Adipocyte (in vitro differentiated cells): ENCODE measurements at places on chromosomes 13 and 19.
A peak's percentile ranks its signal among the peaks of the same experiment; 100 is the strongest.

- DNase-seq, result peak; percentile 51
Measured at GRCh38 chr13:40668335-40668734, 1.9 kb upstream of the FOXO1 start.

DNA sequence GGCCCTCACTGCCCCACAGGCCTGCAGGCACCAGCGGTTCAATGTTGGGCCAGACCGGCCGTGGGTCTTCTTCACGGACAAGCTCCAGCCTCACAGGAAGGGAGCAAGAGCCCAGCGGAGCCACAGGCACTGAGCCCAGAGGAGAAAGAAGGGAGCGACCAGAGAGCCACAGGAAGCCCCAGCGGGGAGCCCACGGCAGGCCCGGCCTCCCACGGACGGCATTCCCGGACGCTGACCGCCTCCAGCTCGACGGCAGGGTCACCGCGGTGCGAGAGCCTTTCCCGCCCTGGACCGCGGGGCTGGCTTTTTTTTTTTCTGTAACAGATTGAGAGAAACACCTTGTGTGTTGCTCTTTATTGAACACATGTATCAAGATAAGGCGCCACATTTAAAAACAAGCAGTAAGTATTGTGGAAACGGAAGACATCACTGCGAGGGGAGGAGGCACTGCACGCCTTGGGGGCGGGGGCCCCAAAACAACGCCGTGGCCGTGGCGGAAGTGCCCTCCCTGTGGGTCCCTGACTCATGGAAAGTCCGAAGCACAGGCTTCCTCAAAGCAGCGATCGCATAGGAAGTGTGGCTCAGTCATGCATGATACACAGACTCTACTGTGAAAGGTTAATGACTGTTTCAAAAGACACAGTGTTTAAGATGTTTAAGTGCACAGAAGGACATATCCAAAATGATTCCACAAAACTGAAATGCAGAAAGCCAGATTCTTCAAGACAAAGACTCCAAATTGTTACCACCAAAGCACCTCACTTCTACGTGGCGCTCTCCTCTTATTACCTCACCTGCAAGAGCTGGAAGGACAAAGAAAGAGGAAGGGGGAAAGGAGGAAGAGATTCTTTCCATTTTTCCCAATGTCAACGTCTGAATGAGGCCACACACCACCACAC, 3.5 kb downstream of the RASA3 start:
- DNase-seq, result peak; percentile 89

GRCh38 chr19:35644987-35645679, 3.0 kb upstream of the COX6B1 start:
- peak; percentile 78 for DNase-seq

DNA sequence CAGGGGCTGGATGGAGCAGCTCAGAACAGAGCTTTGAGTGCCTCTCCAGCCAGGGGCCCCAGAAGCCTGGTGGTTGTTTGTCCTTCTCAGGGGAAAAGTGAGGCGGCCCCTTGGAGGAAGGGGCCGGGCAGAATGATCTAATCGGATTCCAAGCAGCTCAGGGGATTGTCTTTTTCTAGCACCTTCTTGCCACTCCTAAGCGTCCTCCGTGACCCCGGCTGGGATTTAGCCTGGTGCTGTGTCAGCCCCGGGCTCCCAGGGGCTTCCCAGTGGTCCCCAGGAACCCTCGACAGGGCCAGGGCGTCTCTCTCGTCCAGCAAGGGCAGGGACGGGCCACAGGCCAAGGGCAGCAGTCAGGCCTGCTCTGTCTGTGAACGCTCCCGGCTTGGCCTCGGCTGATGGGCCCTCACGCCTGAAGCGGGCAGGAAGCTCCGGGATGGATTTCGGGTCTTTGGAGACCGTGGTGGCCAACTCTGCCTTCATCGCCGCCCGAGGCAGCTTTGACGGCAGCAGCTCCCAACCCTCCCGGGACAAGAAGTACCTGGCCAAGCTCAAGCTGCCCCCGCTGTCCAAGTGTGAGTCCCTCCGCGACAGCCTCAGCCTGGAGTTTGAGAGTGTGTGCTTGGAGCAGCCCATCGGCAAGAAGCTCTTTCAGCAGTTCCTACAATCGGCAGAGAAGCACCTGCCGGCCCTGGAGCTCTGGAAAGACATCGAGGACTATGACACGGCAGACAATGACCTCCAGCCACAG, at the start of gene GRK1:
Gene GRK1 (plus strand): TSS at position 269 of the 751 bp plus-strand sequence. CDS start 168 bp downstream, at position 437.
- DNase-seq, result no peak

GRCh38 chr19:35347171-35347929, at the start of gene FFAR1:
Gene FFAR1, plus strand, starts transcription at chr19:35347902. Its CDS starts 3,650 bp downstream, at chr19:35351552.
- no peak for DNase-seq

- DNase-seq, result peak; percentile 82
Measured at GRCh38 chr13:94009701-94010100, 469.8 kb downstream of the DCT start.

- DNase-seq, result no peak
Measured at GRCh38 chr19:38265921-38266429, 1.6 kb downstream of the SPINT2 start.
